NCI-H510A treated with DMSO at 0.1 percent for 48 hours (cell line): ENCODE measurements at places on chromosomes 1 and 21.

GRCh38 chr1:47898133-47898845 lies 98.9 kb downstream of the TRABD2B start:
- no peak for DNase-seq

DNA sequence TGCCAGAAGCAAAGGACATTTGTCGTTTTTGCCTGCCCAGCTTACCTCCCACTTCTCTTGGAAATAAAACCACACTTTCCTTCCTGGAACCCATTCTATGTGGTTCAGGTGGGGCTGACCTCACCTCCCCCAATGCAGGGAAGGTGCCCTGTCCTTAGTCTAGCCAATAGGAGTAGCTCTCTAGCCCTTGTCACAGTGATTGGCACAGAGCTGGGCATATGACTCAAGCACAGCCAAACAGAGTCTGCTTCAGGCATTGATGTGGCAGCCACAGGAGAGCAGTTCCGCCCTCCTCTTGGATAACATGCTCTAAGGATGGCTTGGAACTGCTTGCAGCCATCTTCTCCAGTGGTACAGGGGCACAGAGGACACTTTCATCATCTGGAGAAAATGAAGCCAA lies 134.0 kb downstream of the LRIG2 start:
- DNase-seq: no peak

GRCh38 chr1:24925082-24925779 lies 4.8 kb downstream of the RUNX3 start:
- DNase-seq: no peak

- no peak for DNase-seq
Measured at GRCh38 chr1:116794804-116795481, 40.7 kb downstream of the CD2 start.

- no peak for DNase-seq
Measured at GRCh38 chr1:213070406-213070805, 19.4 kb downstream of the RPS6KC1 start.

DNA sequence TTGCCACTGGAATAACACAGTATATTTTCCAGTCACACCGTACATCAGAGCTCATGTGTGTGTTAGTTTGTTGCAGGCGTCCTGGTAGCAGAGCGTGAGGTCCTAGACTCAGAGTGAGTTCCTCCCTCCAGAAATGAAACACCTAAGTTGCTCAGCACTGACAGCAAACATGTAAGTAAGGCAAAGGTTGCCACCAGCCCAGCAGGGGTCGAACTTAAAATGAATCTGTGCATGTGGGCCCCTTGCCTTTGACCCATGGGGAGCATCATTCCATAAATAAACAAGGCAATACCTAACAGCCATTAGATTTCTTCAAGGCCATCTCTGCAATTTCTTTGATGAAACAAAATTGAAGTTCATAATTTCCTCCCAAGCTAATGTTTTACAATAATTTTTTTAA lies 125.3 kb upstream of the ERG start:
- no peak for DNase-seq

DNA sequence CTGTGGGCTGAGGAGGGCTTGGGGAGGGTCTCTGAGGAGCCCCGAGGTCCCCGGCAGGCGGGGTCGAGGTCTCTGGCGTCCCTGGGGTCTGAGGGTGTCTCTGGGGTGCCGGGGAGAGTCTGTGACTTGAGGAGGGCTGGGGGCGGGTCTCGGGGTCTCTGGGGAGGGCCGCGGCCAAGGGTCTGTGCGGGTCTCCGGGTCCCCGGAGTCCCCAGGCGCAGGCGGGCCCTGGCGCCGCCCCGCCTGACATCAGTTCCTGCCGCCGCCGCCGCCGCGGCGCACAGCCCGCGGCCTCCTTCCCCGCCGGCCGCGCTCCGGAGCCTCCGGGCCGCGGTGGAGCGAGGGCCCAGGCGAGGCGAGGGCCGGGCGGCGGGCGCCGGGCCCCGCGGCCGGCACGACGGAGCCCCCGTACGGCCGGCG lies at the start of gene PLEKHM2:
Gene PLEKHM2, plus strand, starts transcription at position 279 of the 420 bp plus-strand sequence. CDS start 239 bp downstream, outside the sequence.
- DNase-seq: peak; percentile 42

DNA sequence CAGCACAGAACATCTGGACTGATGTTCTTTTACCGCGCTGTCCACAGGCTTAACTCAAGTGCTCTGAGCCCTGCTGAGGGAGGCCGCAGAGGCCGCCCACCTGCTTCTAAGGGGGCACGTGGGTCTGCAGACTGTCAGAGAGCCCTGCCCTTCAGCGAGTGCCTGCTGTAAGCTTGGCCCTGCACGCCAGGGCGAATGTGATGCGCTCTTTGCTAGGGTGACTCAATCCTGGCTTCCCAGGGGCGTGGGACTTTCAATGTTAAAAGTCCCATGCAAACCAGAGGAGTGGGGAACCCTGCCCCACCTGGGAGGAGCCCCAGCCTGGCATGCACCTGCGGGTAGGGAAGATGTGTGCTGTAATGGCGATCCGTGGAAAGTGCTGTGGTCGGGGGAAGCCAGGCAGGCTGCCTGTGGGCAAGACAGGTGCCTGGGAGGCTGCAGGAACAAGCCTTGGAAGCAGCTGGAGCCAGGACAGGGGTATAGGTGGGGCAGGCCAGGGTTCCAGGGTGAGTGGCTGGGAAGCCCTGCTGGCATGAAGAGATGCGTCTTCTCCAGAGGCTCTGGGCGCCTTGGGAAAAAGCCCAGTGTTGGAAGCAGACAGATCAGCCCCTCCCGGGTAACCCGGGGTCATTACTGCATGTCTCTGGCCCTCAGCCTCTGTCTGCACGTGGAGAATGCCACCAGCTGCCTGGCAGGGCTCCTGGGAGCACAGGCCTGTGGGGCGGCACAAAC lies 594 bp upstream of the PANK4 start:
- no peak for DNase-seq

- no peak for DNase-seq
Measured at GRCh38 chr1:189616893-189617292, 860.8 kb downstream of the BRINP3 start.

DNA sequence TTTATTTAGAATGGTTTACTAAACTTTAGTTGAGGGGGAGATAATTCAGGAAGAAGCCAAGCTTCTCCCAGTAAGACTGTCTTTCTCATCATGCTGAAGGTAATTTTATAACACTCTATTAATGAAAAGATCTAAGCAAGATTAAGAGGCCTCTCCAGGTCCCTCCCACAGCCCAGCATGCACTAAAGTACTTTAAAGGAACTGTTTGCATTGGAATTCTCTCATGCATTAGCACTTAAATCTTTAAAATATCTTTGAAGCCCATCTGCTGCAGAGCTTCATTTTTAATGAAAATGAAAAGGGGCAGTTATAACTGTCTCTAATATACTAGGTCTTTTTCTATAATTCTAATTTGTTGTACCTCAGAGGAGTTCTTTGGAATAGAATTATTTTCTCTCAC lies 1379.1 kb upstream of the ADGRL4 start:
- no peak for DNase-seq

DNA sequence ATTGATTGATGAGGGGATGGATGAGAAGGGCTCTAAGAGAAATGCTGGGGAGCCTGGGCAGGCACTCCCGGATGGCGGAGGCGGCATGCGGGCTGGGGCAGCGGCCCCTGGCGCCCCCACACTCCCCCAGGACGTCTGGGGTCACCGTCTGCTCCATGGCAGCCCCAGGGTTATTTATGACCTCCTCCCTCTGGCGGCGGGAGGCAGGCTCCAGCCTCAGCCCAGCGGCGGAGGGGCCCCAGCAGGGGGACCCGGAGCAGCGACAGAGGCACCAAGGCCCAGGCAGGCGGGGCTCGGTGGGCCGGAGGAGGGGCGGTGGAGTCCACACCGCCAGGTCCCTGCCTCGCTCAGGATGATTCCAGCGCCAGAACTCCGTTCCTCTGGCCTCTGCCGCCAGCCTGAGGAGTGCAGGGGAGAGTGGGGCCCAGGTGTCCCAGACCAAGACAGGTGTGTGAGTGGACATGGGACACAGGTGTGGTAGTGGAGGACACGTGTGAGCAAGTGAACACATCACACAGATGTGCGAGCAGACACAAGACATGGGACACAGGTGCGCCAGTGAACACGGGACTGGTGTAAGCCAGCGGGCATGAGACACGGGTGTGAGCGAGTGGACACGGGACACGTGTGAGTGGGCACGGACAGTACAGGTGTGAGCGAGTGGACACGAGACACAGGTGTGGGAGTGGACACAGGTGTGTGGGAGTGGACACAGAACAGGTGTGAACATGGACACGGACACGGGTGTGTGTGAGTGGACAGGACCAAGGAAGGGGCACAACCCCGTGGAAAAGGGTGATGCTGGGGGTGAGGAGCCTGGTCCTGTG lies 2.5 kb upstream of the SAMD11 start:
- DNase-seq: no peak

DNA sequence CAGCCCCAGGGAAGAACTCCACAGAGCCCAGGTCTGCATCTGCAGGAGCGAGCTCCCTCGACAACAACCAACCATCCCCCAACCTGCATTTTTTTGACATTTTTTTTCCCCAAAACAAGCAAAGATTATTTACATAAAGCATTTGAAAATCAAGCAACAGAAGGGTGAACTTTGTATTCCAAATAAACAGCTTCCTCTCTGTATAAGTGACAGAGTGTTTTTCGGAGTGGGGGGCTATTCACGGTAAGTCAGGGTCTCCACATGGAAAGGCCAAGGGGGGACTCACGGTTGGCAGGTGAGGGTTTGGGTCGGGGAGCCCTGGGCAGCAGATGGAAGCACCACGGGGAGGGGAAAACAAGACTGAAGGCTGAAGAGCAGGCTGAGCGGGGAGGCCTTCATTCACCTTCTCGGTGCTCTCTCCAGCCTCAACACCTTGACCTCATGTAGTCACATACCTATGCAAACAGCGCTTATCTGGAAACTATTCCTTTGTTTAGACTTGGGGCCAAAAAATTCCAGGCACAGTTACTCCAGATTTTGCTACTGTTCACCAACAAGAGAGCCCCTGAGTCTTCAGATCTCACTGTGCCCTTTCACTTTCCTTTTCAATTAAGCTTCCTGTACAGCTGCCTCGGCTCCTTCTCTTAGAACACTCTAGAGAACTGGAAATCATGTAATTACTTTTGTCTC lies 27.6 kb downstream of the C2CD2 start:
- no peak for DNase-seq

GRCh38 chr21:45517249-45518065 lies 24.8 kb downstream of the SLC19A1 start:
- DNase-seq: no peak

GRCh38 chr1:212529211-212529741 lies 79.3 kb upstream of the ATF3 start:
- no peak for DNase-seq

GRCh38 chr1:210736713-210737112 lies 397.2 kb downstream of the KCNH1 start:
- no peak for DNase-seq

DNA sequence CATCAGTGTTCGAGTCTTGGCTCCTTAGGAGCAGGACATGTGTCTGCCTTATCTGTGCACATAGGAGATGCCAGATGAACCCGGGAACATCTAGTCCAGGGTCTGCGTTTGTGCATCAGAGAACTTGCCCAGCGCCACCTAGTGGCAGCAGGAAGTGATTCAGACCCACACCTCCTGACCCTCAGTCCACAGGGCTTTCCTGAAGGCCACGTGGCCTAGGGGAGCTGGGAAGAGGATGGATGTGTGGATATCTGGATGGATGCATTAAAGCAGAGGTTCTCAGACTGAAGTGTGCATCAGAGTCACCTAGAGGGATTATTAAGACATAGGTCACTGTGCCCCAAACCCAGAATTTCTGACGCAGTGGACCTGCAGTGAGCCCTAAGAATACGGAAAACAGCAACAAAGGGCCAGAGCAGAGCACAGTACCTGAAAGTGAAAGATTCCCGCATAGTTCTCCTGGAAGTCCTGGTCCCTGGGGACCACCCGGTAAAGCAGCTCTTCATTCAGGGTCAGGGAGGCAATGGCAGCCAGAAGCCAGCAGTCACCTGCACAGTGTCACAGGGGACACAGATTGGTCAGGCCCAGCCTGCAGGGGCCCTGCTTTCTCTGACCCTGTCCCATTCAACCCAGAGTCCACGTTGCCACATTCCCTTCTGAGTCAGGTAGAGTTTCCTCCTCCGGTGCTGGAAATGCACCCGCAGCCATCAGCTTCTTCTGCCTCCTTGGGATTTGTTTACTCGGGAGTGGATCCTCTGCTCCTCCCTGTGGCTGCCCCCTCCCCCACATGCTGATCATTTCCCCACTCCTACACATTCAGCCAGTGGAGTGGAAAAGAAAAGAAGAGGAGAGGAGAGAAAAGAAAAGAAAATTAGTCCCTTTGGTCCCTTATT lies 37.0 kb downstream of the CAPN8 start:
- DNase-seq: no peak

DNA sequence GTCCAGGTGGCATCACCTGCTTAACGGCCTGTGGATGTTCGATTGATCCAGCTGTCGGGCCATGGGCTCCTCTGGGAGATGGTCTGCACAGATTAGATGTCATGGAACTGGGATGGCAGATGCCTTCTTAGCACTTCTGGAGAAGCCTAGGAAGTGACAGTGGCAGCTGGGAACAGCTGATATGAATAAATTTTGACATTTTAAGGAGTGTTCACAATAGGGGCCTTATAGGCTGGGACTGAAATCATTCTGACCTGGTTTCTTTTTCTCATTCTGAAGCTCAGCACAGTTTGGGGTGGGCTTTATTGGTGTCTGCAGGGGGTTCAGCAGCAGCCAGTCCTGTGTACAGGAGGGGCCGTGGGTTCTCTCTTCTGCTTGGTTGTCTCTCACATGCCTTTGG lies 175.3 kb downstream of the CACNA1E start:
- no peak for DNase-seq

- DNase-seq: no peak
Measured at GRCh38 chr1:41349361-41350054, 11.7 kb upstream of the FOXO6 start.

DNA sequence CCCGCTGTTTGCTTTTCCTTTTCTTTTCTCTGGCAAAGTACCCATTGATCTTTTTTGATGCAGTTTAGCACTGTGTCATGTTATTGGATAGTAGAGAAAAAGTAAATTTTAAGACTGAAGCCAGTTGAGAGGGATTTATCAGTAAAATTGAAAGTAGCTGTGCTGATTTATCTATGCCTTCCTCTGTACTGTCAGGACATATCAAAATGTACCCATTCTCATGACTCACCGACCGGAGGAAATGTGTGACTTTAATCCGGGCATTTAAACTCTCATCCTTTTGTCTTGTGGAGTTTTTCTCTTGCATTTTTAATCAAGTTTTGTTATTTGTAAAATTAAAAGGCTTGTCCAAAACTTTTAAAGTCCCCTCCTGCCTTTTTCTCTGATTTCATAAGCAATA lies 276.6 kb upstream of the FMN2 start:
- no peak for DNase-seq

GRCh38 chr1:116374353-116375147 lies 1.5 kb downstream of the ATP1A1 start:
- peak; percentile 36 for DNase-seq

- no peak for DNase-seq
Measured at GRCh38 chr1:91706140-91706957, 179.6 kb downstream of the TGFBR3 start.
